Thyroid gland (tissue), 4 donors: ENCODE measurements at places on chromosomes 13 and 19. TPM values are rescaled to one million over a fixed set of nuclear protein-coding genes. Genes with fewer than 3 reads are reported as not detected.

Gene ZNF599
- total RNA-seq = 14.3 TPM

- H3K4me3 ChIP-seq = peak within 1 kb of the TSS; percentile 84
- DNase-seq = peak; percentile 97
- H3K27me3 ChIP-seq = no peaks in the 10 kb centered on the region
- peaks cover 22% of the 10 kb centered on the region for H3K4me1 ChIP-seq
- no peaks in the 10 kb centered on the region for H3K36me3 ChIP-seq
- no peak within 1 kb of the TSS for H3K27ac ChIP-seq
Measured at GRCh38 chr13:100088644-100089464, at the start of gene PCCA. TSS of gene PCCA (plus strand) at chr13:100089093. CDS start at chr13:100089121, 28 bp downstream.

Gene PDS5B
- 47.9 TPM for total RNA-seq

DNA sequence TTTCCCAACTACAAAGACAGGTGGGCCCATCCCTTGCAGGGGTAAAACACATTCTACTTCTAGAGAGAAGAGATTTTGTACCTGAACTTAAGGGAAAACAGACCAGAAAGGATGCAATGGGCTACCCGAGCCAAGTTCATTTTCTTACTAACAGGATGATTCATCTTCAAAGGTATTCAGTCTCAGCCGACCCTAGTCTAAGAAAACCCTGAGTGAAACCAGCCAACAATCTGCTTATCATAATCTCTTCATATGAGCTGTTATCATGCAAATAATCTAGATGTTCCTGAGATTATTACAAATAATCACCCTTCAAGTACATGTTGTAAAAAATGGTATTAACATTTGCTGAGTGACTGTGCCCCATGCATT lies 15.6 kb downstream of the PABPC3 start:
- no peaks in the 10 kb centered on the region for H3K36me3 ChIP-seq
- H3K4me3 ChIP-seq = no peak overlapping the region
- H3K27me3 ChIP-seq = no peaks in the 10 kb centered on the region
- no peak overlapping the region for H3K27ac ChIP-seq

DNA sequence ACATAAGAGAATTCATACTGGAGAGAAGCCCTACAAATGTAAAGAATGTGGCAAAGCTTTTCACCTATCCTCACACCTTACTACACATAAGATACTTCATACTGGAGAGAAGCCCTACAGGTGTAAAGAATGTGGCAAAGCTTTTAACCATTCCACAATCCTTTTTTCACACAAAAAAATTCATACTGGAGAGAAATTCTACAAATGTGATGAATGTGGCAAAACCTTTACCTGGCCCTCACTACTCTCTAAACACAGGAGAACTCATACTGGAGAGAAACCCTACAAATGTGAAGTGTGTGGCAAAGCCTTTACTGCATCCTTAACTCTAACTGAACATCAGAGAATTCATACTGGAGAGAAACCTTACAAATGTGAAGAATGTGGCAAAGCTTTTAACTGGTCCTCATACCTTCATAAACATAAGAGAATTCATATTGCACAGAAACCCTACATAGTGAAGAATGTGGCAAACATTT lies 14.0 kb upstream of the ZNF506 start:
- no peaks in the 10 kb centered on the region for H3K36me3 ChIP-seq
- no peaks in the 10 kb centered on the region for H3K27me3 ChIP-seq
- H3K4me3 ChIP-seq = no peak overlapping the region

GRCh38 chr13:95530178-95530577 lies 22.3 kb upstream of the CLDN10 start:
- no peak overlapping the region for H3K4me3 ChIP-seq
- H3K27me3 ChIP-seq = no peaks in the 10 kb centered on the region
- DNase-seq = no peak

DNA sequence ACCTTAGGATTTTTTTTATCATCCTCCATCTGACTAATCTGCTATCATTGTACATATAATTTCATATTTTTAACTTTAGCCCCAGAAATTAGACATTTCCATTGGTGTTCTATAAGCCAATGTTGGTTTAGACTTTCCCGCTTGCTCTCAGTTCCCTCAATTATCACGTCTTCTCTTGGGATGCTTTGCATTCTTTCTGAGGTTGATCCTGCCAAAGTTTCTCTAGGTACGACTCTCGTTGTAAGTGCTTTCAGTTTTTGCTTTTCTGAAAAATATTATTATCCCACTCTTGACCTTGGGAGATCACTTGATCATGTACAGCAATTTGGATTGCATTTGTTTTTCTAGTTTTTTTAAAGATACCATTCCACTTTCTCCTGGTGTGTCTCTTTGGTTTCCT lies 270.2 kb downstream of the IRS2 start:
- H3K4me1 ChIP-seq = no peaks in the 10 kb centered on the region
- no peak overlapping the region for H3K27ac ChIP-seq
- no peak for DNase-seq
- H3K27me3 ChIP-seq = no peaks in the 10 kb centered on the region
- no peaks in the 10 kb centered on the region for H3K36me3 ChIP-seq
- no peak overlapping the region for H3K4me3 ChIP-seq

GRCh38 chr13:99894840-99895443 lies 76.6 kb downstream of the ZIC5 start:
- peaks cover 20% of the 10 kb centered on the region for H3K27me3 ChIP-seq
- peaks cover 8% of the 10 kb centered on the region for H3K4me1 ChIP-seq
- no peaks in the 10 kb centered on the region for H3K36me3 ChIP-seq
- H3K4me3 ChIP-seq = peak overlapping the region; percentile 4
- DNase-seq = no peak

DNA sequence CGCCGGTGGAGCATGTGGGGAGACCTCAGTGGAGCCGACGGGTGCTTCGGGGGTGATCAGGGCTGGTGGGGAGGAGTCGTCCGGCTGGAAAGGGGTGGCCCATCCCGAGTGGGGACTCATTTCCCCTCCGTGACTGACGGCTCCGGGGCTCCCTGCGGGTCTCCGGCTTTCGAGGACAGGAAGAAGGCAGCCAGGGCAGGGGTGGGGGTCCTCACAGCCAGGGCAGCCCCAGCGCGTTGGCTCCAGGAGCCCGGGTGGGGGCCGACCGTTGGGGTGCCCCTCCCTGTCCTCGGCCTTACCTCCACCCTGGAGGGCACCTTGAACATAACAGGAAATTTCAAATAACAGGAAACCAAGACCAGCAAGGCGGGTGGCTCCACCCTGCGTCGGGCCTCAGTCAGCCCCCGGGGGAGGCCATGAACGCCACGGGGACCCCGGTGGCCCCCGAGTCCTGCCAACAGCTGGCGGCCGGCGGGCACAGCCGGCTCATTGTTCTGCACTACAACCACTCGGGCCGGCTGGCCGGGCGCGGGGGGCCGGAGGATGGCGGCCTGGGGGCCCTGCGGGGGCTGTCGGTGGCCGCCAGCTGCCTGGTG lies at the start of gene S1PR4:
Gene S1PR4, plus strand, starts transcription at position 393 of the 596 bp plus-strand sequence. Its CDS starts 24 bp downstream, at position 417.
- H3K4me1 ChIP-seq = peaks cover 18% of the 10 kb centered on the region
- H3K27ac ChIP-seq = no peak within 1 kb of the TSS
- no peaks in the 10 kb centered on the region for H3K27me3 ChIP-seq

DNA sequence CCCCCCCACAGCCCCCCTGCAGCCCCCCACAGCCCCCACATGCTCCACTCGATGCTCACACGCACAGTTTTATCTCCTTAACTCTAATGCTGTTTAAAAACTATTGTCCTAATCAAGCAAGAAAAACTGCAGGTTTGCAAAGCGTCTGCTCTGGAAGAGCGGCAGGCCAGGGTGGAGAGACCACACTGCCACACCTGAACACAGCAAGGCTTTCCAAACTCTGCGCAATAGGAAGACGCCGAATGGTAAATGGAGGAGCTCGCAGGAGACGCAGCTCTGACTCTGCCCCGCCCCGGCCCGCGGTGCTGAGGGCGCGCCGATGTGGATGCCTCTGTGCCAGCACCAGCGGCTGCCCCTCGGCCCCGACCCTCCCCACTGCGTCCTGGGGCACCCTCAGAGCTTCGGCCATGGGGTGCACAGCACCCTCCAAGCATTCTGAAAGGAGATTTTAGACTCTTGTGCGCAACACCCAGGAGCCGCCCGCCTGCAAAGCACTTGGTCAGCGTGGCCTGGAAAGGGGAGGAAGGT lies 32.4 kb downstream of the RASA3 start:
- H3K4me3 ChIP-seq = no peak overlapping the region
- no peaks in the 10 kb centered on the region for H3K36me3 ChIP-seq
- no peaks in the 10 kb centered on the region for H3K27me3 ChIP-seq
- DNase-seq = no peak
- peaks cover 4% of the 10 kb centered on the region for H3K4me1 ChIP-seq
- no peak overlapping the region for H3K27ac ChIP-seq

- DNase-seq = no peak
- no peaks in the 10 kb centered on the region for H3K27me3 ChIP-seq
- no peak overlapping the region for H3K4me3 ChIP-seq
Measured at GRCh38 chr19:33279430-33280350, 22.6 kb downstream of the CEBPA start.

Gene TTYH1
- total RNA-seq = not detected
